Left kidney (tissue), 8 donors: ENCODE measurements at places on chromosomes 13 and 19. TPM values are rescaled to one million over a fixed set of nuclear protein-coding genes. Genes with fewer than 3 reads are reported as not detected.
A peak's percentile ranks its signal among the peaks of the same experiment; 100 is the strongest.

TRPC4 gene
- 7.9 TPM for polyA plus RNA-seq

ZNF541 gene
- 0.27 TPM for polyA plus RNA-seq

CYP4F2 gene
- polyA plus RNA-seq, result 0.13 TPM

ACER1 gene
- polyA plus RNA-seq, result not detected

ZNF223 gene
- polyA plus RNA-seq, result 18.3 TPM

SIGLEC8 gene
- polyA plus RNA-seq, result 0.07 TPM

KIR2DL4 gene
- polyA plus RNA-seq, result not detected

SKA3 gene
- polyA plus RNA-seq, result 18.5 TPM

ZNF700 gene
- 29.6 TPM for polyA plus RNA-seq

SUPT20H gene
- polyA plus RNA-seq, result 126 TPM

ZBTB32 gene
- polyA plus RNA-seq, result 0.32 TPM

IRGC gene
- polyA plus RNA-seq, result not detected

PBX4 gene
- 6.1 TPM for polyA plus RNA-seq

CD209 gene
- 1.4 TPM for polyA plus RNA-seq

ZNF98 gene
- 5.8 TPM for polyA plus RNA-seq

HCST gene
- 1.1 TPM for polyA plus RNA-seq

ATP4B gene
- polyA plus RNA-seq, result 0.33 TPM

SULT2A1 gene
- 0.18 TPM for polyA plus RNA-seq

DNA sequence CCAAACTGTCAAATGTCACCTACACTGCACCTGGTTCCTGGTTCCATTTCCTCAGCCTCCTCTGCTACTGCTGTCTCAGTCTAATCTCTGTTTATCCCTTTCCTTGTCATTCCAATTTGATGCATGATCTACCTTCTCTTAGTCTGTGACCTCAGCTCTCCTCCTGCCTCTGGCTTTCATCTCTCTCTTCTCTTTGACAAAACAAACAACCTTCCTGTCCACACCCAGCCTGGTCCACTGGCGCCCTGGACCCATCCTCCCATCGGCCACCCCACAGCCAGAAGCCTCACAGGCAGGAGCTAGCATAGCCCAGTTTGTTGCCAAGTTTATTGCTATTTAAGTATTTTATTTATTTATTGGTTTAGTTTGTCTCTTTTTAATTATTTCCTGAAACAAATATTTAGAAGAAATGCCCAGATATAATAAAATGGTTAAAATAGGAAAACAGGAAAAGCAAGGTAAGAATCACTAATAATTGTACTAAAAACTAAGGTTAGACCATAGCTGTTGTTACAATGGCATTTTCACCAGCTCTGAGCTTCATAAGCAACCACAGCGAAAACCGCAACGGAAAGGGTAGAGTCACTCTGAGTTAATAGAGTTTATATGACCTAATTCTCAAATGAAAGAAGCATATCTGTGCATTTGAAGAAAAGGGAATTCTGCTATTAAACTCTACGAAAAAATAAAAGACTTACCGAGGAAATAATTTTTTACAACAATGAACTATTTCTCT lies 68.6 kb downstream of the EFNB2 start:
- no peak for DNase-seq

- DNase-seq, result no peak
These were observed 17.8 kb downstream of the SULT2B1 start for GRCh38 chr19:48569814-48570213.

GRCh38 chr13:43720780-43721397 lies 65.9 kb downstream of the ENOX1 start:
- DNase-seq, result no peak

GRCh38 chr13:45196622-45197021 lies 4.2 kb downstream of the KCTD4 start:
- DNase-seq, result no peak

GRCh38 chr19:45074744-45075300 lies 1.5 kb downstream of the ZNF296 start:
- no peak for DNase-seq

DNA sequence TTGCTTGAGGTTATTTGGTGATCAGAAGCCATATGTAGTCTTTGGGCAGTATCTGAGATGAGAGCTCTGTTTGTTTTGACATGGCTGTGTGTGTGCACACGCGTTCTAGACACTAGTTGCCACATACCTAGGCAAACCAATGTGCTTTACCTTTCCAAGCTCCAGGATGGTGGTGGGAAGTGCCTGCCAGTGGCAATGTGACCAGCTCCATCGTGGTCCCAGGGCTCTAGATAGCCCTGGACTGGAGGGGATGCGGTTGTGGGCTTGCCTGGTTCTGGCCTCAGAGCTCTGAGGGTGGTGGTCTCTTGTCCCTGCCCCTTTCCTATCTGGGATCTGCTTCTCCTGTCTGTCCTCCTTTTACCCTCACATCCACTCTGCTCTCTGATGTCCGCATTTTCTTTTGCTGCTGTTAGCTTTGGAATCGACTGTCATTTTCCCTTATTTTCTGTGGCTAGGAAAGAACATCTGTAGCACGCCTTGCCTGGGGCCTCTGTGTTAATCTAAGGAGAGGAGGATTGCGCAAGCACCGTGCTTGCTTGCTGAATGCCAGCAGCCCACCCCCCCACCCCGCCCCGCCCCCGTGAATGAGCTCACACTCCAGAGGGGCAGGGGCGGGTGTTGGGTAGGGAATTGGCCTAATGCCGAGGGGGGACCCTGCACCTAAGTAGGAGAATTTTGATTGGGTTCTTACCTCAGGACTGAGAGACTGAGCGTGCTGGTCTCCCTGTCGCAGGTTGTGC lies 89.5 kb downstream of the ARHGEF7 start:
- DNase-seq, result no peak

- no peak for DNase-seq
These were observed 5.8 kb downstream of the AKAP11 start for GRCh38 chr13:42277618-42278276.

DNA sequence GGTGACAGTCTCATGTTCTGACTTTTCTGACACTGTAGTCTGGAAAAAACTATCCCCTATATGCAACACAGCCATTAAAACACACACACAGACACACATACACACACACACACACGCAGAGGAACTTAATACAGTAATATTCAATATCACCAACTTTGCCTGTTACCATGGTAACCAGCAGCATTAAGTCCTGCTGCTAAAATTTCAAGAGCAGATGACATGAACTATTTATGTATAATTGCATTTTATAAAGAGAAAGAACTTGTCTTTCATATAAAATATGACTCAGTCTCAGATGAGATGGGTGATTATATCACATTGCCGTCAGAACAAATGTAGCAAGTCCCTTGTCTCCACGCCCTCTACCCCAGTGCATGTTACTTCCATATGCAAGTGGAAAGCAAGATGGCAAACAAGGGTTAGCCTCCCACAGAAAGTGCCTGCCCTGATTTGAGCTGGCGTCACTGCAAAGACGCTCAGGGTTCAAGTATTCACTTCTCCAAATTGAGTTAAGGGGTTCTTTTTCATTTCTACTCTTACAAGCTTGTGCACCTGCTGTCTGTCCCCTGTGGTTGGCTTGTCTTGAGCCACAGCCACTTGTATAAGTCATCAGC lies 576.8 kb downstream of the UQCRFS1 start:
- no peak for DNase-seq

GRCh38 chr13:27339299-27339698 lies 68.7 kb downstream of the RASL11A start:
- no peak for DNase-seq

DNA sequence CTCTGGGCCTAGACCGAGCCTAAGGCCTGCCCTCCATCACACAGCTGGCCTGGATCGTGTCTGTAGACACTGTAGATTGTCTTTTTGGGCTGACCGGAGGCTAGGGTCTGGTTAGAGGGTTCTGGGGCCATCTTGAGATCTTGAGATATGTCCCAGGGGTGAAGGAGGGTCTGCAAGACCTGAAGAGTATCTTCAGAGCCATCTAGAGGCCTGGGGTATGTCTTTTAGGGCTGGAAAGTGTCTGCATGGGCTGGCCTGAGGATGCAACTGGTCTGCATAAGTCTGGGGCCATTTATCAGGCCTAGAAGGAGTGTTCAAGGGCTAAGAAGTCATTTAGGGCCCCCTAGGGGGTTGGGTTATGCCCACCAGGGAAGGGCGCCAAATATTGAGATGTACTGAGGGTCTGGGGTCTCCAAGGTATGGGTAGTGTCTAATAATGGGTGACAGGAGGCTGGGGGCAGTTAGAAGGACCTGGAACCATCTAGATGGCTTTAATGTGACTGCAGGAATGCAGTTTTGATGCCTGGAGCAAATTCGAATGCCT lies 555 bp downstream of the SCAF1 start:
- no peak for DNase-seq

- DNase-seq, result no peak
These were observed 5.2 kb downstream of the SPATA13 start for GRCh38 chr13:24165746-24166145.

DNA sequence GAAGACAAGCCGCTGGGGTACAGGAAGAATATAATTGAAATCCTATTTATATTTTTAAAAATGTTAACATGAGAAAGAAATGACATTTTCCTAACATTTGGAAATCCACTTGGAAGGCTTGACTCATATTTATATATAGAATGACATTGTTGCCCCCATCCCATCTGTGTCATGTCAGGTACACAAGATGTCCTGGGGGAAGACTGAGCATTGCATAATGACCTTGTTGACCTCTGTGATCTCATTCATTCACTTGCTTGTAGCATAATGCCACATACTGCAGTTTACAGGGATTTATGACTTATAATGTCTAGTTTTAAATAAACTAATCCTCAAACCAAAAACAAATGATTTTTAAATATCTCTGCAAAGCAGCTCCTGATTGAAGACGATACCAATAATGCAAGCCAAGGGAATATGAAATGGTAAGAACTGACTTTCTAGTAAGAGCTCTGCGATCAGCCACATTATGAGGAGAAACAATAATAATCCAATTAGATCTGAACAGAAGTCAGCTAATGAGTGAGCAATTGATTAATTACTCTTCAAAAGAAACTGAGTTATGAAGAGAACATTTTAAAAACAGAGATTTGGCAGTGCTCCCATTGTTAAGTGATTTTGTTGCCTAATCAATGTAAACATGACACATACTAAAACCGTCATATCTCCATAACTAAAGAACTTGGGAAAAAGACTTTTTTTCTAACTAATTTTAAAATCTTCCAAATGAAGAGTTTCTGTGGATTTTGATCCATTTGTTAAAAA lies 21.2 kb upstream of the VWA8 start:
- no peak for DNase-seq

DNA sequence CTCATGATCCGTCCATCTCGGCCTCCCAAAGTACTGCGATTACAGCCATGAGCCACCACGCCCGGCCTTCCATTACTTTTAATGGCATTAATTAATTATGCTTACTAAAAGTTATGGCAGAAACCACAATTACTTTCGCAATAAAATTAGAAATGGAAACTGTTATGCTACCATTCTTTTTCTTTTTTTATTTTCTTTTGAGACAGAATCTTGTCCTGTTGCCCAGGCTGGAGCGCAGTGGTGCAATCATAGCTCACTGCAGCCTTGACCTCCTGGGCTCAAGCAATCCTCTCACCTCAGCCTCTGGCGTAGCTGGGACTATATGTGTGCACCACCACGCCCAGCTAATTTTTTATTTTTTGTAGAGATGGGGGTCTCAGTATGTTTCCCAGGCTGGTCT lies 4.6 kb upstream of the BST2 start:
- DNase-seq, result no peak

GRCh38 chr19:1942078-1942933 lies 1.3 kb downstream of the CSNK1G2 start:
- peak; percentile 69 for DNase-seq

GRCh38 chr13:41613984-41614661 lies 156.8 kb downstream of the RGCC start:
- DNase-seq, result peak; percentile 37

- no peak for DNase-seq
These were observed 2.3 kb upstream of the C19orf25 start for GRCh38 chr19:1481224-1481892.

DNA sequence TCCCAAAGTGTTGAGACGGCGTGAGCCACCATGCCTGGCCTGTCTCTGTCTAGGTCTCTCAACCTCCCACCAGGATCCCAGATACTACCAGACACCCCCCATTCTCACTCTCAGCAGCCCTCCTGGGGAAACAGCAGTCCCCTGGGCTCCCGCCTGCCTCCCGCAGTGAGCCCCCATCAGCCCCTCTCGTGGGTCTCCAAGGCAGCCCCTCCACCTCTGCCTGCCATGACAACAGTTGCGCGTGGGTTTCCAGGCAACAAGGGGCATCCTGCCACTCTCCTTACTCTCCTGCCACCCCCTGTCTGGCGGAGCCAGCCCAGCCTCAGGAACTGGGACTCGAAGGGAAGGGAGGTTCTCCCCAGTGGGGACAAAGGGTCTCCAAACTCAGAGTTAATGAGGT lies 5.2 kb downstream of the LRRC4B start:
- no peak for DNase-seq

GRCh38 chr19:5972355-5972731 lies 5.6 kb downstream of the RANBP3 start:
- DNase-seq, result no peak

DNA sequence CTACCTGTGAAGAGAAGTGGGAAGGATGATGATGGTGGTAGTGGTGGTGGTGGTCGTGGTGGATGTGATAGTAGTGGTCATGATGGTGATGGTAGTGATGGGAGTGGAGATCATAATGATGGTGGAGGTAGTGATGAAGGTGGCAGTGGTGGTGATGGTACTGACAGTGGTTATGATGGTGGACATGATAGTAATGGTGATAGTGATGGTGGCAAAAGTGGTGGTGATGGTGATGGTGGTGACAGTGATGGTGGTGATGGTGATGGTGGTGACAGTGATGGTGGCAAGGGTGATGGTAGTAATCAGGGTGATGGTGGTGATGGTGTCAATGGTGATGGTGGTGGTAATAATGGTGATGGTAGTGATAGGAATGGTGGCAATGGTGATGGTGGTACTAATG lies 26.2 kb downstream of the MBD3L2B start:
- DNase-seq, result no peak

DNA sequence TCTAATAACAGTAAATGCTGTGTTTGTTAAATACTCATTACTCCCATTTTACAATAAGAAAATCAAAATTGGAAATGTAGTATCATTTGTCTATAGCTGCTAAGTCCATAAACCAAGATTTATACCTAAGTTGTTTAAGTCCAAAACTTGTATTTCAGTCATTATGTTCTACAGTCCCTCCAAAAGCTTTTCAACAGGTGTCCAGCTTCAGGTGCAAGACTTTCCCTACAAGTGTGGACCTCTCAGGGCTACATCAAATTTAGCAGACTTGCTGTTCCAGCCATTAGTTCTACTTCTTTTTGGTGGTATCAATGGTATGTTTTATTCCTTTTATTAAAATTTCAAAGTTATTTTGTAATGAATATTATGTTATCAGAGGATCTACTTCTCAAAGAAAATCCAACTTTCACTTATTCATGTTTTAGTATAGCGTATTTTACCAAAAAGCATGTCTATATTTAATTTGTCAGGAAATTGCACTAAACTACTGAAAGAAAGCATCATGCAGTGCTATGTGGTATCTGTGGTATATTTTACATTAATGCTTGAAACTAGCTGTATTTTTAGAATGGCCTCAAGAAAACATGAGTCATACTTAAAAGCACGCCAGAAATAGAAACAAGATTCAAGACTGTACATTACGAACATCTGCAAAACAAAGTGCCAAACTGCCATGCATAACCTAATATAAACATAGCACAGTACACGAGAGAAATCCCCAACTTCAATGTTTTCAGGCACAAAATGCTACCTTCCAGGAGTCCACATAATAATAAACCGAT lies 44.5 kb downstream of the VWA8 start:
- no peak for DNase-seq

- no peak for DNase-seq
These were observed 27.1 kb upstream of the MTUS2 start for GRCh38 chr13:28792992-28793391.
